ENCODE measurements at places on chromosomes 1 and 21. TPM values are rescaled to one million over a fixed set of nuclear protein-coding genes. Genes with fewer than 3 reads are reported as not detected.

DNA sequence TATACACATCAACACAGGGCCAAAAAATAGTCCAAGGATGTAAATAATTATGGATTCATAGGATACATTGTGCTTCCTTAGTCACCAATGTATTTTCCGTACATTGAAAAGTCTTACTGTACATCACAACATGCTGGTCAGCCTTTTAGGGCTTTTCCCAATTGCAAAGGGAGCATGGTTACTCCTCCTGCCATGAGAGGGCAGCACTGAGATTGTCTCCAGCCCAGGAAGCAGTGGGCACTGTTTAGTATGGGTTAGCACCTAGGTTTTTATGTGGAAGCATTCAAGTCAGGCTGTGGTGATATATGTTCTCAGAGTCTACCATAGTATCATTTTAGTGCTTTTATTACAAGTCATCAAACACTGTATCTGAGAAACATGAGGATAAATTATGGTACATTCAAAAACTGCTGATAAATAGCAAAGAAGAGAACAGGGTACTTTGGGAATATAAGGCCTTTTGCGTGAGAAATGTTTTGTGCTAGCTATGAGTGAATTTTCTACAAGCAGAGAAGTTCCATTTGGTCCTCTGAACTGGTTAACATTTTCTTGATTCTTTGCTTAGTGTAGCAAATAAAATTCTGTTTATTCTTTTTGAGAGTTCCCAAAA lies 34.0 kb downstream of the ST6GALNAC5 start:
- peak; percentile 74 for DNase-seq

GRCh38 chr1:12232221-12232620 lies 2.4 kb downstream of the VPS13D start:
- no peak for DNase-seq

- DNase-seq: peak; percentile 44
These were observed 33.5 kb upstream of the KLF17 start for GRCh38 chr1:44084998-44085675.

DNA sequence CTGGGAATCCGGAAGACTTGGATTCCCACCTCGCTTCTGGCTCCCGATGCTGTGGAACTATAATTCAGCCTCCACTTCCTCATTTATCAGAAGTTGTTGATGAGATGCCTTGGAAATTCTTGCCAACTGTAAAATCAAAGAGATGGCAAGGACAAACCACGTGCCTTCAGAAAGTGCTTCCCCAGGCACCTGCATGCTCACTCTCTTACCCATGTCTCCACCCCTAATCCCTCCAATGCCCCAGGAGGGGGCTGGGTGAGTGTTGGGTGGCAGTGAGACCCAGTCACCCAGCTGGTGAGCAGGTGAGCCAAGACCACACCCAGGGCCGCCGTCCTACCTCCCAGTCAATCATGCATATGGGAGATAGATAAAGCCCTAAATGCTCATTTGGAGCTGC lies 160.8 kb downstream of the PSMG1 start:
- no peak for DNase-seq

The KPRP gene
- not detected for total RNA-seq

DNA sequence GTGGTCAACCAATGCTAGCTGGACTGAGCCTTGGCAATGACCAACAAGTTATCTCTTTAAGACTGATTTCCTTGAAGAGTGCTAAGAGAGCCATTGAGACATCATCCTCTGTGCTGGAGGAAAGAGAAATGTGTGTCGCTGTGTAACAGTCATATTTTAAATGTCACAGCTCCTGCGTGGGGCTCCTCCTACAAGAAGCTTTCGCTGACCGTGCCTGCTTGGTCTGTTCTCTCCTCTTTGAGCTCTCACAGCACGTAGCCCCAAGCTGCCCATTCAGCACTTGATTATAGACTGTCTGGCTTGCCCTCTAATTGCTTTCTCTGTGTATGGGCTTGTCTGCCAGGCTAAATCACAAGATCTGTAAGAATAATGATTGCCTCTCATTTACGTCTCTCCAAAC lies 221.3 kb downstream of the FOXD2 start:
- DNase-seq: no peak

DNA sequence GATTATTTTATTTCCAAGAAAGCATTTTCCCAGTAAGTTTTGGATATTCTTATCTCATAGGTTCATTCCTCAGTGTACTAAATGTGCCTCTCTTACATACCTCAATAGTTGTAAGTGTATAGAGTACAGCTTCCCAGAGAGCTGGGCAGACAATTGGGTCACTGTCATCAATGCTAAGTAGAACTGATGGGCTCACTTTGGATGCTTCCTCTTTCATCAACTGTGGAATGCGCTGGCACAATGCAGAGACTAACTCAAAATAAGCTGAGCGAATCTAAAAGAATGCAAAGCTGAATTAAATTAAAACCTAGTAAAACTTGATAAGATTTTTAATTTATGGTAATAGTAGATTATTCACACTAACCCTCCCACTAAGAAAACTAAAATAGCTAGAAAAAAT lies 21.5 kb downstream of the LTN1 start:
- DNase-seq: no peak
